Effector memory CD4-positive, alpha-beta T cell (primary cell): ENCODE measurements at places on chromosomes 1 and 21.

DNA sequence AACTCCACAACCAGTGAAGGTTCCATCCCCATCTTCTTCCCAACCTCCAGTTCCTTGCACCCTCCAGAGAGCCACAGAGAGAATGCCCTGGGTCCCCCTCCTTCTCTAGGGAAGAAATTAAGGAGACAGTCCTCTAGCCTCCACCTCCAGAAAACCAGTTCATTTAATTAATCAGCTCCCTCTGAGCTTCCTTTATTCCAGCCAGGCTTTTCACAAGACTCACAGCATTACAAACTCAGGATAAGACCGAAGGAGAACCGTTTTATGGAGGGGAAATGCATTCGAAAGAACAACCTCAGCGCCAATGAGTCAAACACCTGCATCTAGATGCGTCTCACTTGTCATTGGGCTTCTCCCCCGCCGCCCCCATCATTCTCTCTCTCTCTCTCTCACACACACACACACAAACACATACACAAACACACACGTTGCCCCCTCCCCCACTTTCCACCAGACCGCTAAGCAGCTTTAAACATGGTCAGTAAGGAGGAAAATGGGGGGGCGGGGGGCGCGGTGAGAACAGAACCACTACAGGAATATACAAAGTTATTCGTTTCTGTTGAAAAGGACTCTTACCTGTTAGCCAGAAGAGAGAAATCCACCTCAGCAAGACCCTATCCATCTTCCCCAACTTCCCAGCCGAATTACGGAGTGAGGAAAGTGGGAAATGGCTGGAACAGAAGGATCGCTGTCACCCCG is 544 bp downstream of the ILDR2 start:
- DNase-seq: no peak

DNA sequence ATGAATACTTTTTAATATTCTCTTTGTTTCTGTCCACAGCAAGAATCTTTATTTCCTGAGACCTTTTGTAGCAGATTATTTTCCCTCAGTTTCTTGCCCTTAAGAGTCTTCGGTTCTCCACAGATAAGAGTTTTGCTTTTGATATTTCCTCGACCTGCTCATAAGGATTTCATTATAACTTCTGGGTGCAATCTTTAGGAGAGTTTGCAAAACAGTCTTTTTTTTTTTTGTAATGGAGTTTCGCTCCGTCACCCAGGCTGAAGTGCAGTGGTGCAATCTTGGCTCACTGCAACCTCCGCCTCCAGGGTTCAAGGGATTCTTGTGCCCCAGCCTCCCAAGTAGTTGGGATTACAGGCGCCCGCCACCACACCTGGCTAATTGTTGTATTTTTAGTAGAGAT is 10.1 kb upstream of the UBE4B start:
- no peak for DNase-seq

- no peak for DNase-seq
Observed at GRCh38 chr1:7594714-7595295, 176.3 kb upstream of the VAMP3 start.

DNA sequence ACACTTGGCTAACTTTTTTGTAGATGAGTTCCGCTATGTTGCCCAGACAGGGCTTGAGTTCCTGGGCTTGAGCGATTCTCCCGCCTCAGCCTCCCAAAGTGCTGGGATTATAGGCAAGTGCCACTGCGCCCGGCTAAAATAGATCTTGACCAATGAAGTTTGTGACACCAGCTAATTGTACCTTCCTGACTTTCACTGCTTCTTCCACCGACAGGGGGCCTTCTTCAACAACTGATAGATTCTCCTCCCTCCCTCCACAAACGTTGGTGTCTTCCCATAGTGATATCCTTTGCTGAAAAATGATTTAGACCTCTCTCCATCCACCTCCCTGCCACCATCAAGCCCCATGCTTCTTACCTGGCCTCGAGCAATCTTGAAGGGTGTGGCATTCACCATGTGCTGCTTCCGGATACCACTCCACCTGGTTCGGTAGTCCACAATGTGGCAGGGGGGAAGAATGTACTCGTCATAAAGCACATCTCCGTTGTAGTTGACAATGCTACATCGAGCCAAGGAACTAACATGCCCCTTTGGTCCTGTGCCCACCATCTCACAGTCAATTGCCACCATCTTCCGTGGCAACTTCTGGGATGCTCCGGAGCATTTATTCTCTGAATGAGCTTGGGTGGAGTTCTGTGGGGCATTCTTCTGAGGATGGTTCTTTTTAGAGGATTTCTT is 1.6 kb upstream of the METTL25B start:
- no peak for DNase-seq

- no peak for DNase-seq
Observed at GRCh38 chr1:43437031-43437973, 16.4 kb downstream of the HYI start.

- DNase-seq: no peak
Observed at GRCh38 chr1:54163051-54163450, 10.3 kb upstream of the CDCP2 start.

DNA sequence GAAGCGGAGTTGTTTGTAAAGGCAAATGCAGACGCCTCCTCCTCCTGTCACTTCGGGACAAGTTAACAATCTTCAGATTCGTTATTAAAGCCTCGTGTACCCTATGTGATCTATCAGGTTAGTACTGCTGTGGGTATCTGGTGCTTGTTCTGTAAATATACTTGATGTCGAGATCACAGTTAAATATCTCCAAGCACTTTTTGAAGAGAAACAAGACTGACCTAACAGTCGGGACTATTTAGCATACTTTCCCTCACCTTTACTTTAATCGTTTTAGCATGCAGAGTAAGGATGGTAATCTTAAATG is 710 bp downstream of the KLHL20 start:
- DNase-seq: no peak

GRCh38 chr1:87794788-87795614 is 466.3 kb downstream of the LMO4 start:
- DNase-seq: no peak

DNA sequence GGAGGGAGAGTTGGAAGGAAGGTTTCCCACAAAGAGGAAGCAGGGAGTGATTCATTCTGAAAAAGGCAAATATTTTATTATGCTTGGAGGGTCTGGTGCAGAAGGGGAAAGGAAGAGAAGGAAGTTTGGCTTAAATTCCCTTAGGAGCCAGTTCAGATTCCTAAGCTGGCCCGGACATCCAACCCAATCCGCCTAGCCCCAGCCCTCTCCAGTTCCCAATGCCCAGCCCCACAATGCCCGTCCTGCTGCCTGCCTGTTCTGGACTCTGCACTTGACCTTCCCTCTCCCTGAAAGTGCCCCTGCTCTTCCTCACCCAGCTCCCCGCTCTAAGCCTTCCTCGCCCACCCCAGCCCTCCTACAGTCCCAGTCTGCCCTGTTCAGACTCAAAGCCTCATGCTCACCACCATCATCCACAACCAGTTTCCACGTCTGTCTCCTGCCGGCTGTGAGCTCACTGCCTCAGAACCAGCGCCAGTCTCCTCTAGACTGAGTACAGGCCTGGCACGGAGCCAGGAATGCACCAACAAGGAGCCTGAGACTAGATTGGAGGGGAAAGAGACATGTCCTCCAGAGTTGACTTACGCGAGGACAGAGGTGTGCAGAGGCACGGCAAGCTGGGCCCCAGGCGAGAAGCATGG is 18.9 kb downstream of the CAPN2 start:
- DNase-seq: no peak

- no peak for DNase-seq
Observed at GRCh38 chr1:178941261-178941689, 70.4 kb upstream of the ANGPTL1 start.

DNA sequence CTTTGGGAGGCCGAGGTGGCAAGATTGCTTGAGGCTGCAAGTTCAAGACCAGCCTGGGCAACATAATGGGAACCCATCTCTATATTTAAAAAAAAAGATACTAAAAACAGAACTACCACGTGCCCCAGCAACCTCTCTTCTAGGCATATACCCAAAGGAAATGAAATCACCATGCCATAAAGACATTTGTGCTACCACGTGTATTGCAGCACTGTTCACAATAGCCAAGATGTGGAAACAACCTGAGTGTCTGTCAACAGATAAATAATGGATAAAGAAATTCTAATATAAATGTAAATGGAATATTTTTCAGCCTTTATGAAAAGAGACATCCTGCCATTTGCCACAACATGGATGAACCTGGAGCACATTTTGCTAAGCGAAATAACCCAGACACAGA is 128.6 kb downstream of the PCNX2 start:
- no peak for DNase-seq

- DNase-seq: no peak
Observed at GRCh38 chr1:37448691-37449417, 25.5 kb upstream of the ZC3H12A start.

- no peak for DNase-seq
Observed at GRCh38 chr21:40422896-40423635, 423.9 kb downstream of the DSCAM start.

DNA sequence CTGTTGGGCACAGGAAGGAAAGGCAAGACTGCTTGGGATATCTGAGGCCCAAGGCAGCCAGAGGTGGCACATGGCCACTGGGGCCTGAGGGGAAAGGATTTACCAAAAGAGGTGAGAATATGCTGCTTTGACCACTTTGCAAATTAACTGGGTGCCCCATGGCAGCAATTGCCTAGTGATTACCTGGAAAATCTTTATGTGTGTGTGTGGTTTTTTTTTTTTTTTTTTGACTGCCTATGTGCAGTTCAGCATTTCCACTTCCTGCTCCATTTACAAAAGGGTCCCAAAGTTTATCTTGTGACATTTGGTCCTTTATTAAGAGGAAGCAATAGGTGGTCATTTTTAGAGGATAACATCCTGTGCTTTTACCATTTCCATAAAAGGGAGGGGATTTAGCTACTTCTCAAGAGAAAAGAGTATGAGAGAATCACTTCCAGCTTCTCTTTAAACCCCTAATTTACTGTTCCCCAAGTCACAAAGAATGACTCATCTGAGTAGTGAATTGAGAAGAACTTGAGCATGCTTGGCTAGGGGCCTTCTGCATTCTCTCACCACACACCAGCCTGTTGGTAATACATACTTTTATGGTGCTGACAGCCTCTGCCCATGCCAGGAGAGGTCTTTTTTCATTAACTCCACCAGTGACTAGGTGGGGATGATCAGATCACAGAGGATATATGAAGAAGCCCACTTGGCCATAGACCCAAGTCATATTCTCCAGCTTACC is 52.1 kb downstream of the SYDE2 start:
- DNase-seq: no peak

DNA sequence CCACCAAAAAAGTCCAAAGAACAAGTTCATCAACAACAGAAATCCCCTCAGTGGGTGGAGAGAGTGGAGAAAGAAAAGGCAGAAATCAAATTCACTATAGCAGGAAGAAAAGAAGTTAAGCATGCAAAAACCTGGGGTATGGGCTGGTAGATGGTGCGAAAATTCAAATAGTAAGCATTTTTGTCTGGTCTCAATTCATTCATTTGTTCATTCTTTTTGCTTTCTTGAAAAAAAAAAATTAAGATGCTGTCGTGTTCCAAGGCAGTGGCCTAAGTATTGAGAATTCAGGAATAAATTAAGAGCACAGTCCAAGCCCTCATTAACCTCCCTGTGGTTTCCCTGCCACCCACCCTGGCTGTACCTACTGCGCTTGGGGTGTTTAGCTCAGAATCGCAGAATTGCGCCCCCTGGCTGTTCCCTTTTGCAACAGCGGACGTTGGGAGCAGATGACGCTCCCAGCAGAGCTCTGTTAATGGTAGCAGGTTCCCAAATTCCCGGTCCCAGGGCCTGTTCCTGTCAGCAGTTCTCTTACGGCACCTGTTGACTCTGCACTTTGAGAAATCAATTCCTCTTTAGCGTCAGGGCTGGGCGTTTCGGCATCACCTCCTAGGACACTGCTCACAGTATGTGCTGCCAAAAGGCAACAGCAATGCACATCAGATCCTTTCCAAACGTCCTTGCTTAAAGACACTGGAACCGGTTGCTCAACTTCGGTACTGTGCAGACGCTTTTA is 34.0 kb upstream of the SSX2IP start:
- DNase-seq: peak; percentile 12

- no peak for DNase-seq
Observed at GRCh38 chr21:38712071-38712470, 93.7 kb upstream of the ETS2 start.

DNA sequence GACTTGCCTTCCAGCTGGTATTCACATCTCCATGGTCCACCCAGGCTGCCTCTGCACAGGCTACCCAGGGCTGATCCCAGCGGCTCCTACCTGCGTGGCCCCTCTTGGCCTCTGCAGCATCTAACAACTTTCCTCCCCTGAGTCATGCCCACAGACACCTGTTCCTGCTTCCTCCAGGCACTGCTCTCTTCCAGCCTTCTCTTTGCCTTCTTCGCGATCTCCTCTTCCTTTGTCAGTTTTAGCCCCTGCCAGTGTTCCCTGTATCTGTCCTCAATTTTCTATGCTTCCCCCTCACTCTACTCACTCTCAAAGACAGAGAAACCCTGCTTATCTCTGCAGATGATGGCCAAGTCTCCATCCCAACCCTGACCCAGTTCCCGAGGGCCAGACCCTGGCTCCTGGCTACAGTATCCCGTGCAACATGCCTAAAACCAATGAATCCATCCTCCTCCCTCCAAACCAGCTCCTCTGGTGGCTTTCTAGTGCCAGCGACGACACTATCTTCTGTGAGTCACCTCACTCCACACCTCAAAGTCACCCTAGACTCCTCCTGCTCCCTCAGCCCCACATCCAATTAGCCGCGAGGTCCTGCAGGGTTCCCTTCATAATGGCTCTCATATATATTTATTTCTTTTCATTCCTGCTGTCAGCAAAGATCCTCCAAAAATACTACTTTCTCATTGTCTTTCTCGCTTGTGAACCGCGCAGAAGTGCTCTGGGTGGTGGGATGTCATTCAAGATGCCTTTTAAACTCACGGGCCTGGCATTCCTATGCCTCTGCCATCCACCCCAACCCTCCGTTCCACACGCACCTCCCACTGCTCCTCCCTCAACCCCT is 259.2 kb downstream of the TOMM20 start:
- no peak for DNase-seq

DNA sequence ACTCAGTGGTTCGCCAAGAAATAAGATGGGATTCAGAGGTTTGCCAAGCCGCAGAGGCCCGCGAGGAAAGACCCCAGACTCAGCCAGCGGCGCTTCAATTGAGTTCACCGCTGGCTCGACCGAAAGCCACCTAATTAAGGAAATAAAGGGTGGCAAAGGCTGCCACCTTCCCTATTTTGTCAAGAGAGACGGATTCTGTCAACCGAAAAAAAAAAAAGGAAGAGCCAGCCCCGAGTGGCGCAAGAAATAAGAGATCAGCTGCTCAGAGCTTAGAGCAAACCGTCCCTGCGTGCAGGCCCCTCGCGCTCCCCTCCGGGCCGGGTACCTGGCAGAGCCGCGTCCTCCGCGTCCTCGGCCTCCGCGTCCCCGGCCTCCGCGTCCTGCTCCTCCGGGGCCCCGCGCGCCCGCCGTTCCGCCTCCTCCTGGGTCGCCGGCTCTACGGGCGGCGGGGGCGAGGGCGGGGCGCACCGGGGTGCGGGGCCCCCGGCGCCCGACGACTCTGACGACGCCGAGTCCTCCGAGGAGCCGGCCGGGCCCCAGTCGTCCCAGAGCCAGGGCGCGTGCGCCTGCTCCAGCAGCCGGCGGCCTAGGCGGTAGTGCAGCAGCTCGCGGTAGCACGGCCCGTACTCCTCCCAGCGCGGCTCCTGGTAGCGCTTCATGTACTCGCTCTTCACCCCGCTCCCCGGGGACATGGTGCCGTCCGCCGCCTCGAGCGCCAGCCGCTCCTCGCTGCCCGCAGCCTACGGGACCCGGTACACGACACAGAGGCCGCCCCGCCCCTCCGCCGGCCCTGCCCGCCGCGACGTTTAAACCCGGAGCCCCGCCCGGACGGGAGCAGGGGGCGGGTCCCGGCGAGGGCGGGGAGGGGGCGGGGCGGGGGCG is 832 bp downstream of the CCSAP start:
- peak; percentile 82 for DNase-seq
